ENCODE measurements at places on chromosomes 6 and 20.

- DNase-seq, result no peak
Observed at GRCh38 chr6:133404728-133405127, 163.6 kb downstream of the EYA4 start.

GRCh38 chr6:129130959-129131681 lies 248.2 kb downstream of the LAMA2 start:
- DNase-seq, result no peak

- no peak for DNase-seq
Observed at GRCh38 chr6:85662251-85662650, 19.6 kb upstream of the SYNCRIP start.

- DNase-seq, result peak; percentile 58
Observed at GRCh38 chr6:7107578-7108195, at the start of gene RREB1. TSS of gene RREB1 (plus strand) at chr6:7107961. CDS start at chr6:7181912, 73,951 bp downstream.

GRCh38 chr20:19777981-19778380 lies 19.9 kb downstream of the RIN2 start:
- no peak for DNase-seq

DNA sequence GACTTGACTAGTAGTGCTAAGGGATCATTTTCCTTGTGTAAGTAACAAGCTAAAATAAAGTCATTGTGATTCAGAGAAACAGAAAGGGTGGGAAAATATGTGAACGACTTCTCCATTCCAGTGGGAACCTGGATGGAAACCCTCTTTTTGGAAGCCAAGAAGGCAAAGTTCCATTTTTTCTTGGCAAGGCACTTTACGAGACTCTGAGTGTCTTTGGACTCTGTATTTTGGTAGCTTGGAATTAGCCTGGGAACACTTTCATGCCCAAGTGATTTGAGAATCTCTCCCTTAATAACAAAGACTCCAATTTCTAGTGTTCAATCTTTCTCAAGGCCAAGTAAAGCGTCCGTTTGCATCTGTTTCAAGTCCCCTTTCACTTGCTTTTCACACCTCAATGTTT lies 100.5 kb upstream of the SASH1 start:
- DNase-seq, result no peak

- DNase-seq, result no peak
Observed at GRCh38 chr6:11865680-11866300, 87.2 kb upstream of the ADTRP start.

DNA sequence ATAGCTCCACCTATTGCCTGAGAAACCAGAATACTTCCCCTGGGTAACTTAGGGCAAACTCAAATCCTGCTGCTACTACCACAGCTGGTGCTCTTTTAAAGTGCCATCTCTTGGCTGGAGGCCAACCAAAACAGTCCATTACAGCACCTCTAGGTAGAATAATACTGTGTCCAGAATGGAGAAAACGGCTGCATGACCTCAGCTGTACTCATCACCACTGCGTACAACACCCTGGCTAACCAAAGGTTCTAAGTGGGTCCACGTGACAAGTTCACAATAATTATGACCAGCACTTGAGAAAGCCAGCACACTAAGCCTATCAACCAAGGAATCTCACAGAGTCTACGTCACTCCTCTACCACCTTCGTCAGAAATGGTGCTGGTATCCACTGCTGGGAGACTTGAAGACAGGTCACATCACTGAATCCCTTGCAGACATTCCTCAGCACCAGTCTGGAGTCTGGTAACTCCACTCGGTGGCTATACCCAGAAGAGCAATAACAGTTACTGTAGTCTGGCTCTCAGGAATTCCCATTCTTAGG lies 40.9 kb upstream of the PKIB start:
- DNase-seq, result no peak

GRCh38 chr6:166162599-166163342 lies 4.9 kb downstream of the TBXT start:
- DNase-seq, result no peak

DNA sequence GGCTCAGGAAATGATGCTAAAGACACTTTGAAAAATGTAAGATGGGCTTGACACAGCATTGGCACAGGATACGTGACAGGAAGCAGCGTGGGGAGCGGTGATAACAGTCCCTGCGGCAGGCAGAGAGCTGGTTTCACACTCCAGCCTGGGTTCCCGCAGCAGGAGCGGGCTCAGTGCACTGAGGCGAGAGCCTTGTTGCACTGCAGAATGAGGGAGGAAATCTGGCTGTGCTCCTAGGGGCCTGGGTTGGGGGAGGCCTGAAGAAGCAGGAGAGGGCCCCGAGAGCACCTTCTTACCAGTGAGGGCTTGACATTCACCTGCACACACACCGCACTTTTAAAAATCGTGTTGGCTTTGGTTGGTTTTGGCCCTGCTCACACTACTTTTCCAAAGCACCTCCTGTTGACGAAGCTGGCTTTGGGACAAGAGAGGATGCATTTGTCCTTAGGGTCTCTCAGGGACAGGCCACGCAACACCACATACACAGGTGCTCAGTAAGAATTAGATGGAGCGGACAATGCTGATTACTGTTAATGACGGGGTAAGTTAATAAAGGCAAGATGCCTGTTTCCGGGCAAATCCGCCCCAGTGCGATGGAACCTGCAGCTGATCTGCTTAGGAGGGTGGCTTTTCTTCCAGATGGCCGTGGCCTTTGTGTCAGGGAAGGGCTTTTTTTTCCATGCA lies 49.4 kb upstream of the ARMC2 start:
- DNase-seq, result peak; percentile 15

- DNase-seq, result no peak
Observed at GRCh38 chr6:40855168-40855880, 183.7 kb downstream of the UNC5CL start.

- no peak for DNase-seq
Observed at GRCh38 chr6:166691199-166691598, 64.1 kb upstream of the RPS6KA2 start.

DNA sequence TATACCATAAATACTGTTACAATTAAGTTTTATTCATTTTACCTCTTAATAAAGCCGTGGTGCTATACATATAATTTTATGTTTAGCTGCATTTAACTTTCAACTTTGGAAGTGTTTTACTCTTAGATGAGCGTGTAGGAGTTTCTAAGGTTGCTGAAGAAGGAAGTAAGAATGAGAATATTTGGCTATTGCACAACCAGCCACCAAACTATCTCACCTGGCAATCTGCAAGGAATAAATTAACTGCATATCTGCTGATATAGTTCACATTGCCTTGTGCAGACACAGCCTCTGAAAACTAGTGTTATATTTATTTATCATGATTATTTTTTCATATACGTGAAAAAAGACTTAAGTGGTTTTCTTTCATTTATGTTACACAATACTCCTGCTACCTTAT lies 230.4 kb downstream of the PLCB1 start:
- no peak for DNase-seq

- peak; percentile 72 for DNase-seq
Observed at GRCh38 chr20:34190679-34191090, 50.5 kb upstream of the ASIP start.

- no peak for DNase-seq
Observed at GRCh38 chr6:36912586-36912985, 26.8 kb downstream of the C6orf89 start.

- DNase-seq, result peak; percentile 37
Observed at GRCh38 chr20:62964700-62965099, 12.2 kb downstream of the SLC17A9 start.

- no peak for DNase-seq
Observed at GRCh38 chr20:50343490-50344179, 153.0 kb downstream of the CEBPB start.

- DNase-seq, result no peak
Observed at GRCh38 chr20:3275966-3276679, 37.1 kb upstream of the SLC4A11 start.

GRCh38 chr6:138594758-138595140 lies 95.5 kb upstream of the NHSL1 start:
- no peak for DNase-seq

- no peak for DNase-seq
Observed at GRCh38 chr6:152441902-152442301, 195.3 kb downstream of the SYNE1 start.

- DNase-seq, result no peak
Observed at GRCh38 chr6:25232479-25232878, 46.7 kb upstream of the CARMIL1 start.

DNA sequence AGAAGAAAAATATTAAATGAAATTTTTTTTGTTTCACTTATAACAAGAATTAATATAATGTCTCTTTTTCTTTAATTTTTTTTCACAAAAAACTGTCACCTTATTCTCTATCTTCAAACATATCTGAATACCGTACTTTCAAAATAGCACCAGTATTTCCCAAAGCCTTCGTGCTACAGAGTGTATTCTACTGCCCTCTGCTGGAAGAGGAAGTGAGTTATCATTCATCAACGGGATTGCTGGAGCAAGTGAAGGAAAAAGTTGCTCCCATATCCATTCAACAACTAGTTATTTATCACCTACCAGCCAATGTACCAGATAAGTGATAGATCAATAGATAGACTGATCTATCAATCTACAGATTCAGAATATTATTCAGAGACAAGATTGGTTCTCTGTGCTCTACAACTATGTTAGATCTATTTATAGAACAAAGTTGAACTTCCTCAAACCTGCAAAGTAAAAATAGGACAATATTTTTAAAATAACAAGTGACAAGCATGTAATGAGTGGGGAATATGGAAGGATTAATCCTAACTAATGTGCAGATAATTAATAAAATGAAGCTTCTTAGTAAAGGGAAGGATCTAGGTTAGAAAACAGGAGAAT lies 26.7 kb upstream of the TFAP2B start:
- DNase-seq, result peak; percentile 41

DNA sequence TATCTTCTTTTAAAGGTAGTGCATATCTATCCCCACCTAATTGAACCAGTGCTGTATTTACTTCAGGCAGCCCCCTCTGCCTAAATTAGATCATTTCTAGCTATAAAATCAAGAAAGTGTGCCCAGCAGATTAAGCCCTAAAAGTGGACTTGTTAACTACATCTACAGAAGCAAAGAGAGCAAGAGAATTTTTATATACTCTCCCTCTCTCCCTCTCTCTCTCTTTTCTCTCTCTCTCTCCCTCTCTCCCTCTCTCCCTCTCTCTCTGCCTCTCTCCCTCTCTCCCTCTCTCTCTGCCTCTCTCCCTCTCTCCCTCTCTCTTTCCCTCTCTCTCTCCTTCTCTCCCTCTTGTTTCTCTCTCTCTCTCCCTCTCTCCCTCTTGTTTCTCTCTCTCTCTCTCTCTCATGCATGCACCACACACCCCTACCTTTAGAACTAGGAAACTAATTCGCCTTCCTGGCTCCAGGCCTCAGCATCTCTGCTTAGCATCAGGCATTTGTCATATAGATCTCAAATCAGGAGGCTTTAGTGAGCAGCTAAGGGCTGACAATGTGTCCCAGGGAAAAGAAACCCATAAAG lies 71.4 kb downstream of the FOXA2 start:
- no peak for DNase-seq

DNA sequence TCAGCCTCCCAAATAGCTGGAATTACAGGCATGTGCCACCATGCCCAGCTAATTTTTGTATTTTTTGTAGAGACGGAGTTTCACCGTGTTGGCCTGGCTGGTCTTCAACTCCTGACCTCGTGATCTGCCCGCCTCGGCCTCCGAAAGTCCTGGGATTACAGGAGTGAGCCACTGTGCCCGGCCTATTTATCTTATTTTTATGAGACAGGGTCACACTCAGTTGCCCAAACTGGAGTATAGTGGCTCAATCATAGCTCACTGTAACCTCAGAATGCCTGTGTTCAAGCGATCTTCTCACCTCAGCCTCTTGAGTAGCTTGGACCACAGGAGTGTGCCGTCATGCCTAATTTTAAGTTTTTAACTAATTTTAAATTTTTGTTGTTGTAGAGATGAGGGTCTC lies 114.4 kb downstream of the JARID2 start:
- no peak for DNase-seq

DNA sequence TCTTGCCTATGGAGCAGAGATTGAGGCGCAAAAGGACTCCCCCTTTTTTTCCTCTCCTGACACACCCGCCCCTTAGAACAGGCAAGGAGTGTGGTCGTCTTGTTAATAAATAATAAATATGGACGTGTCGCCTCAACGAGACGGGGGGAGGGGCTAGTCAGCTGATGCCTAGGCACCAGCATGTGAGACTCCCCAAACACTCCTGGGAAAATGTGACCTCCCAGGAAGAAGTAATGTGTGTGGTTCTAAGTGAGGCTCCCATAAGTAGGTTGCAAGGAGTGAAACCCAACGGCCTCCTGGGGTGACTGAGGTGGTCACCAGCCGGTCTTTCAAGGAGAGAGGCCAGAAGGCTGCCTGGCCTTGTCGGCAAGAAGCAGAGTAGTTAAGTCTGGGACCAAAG lies 1.1 kb upstream of the FAXC start:
- no peak for DNase-seq

- no peak for DNase-seq
Observed at GRCh38 chr6:167045828-167046580, 46.8 kb downstream of the CEP43 start.

DNA sequence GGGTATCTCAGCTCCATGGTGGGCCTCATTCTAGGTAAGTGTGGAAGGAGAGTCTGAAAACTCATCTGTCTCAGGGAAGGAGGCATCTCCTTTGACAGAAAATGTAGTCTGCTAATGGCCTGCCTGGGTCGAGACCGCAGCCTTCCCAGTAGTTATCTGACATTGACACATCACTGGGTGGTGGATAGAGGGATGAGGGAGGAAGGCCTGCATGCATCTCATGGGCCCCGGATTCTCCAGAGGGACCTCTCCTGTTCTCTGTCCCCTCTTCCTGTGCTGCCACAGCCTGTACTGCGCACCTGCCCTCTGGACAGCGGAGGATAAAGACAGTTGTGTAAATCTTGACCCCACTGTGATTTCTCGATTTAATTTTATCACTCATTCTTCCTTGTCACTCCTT lies 4.7 kb downstream of the PCMTD2 start:
- DNase-seq, result no peak

- DNase-seq, result no peak
Observed at GRCh38 chr20:42475773-42476172, 713.9 kb downstream of the PTPRT start.

GRCh38 chr6:164346631-164347030 lies 932.1 kb downstream of the QKI start:
- no peak for DNase-seq

- no peak for DNase-seq
Observed at GRCh38 chr6:3506751-3507383, 50.0 kb upstream of the SLC22A23 start.

- DNase-seq, result peak; percentile 73
Observed at GRCh38 chr6:11774426-11774825, 4.2 kb downstream of the ADTRP start.

- DNase-seq, result peak; percentile 89
Observed at GRCh38 chr6:113970805-113971676, at the start of gene HDAC2. TSS of gene HDAC2 (minus strand) at chr6:113971148. CDS start at chr6:113970908, 240 bp downstream.

DNA sequence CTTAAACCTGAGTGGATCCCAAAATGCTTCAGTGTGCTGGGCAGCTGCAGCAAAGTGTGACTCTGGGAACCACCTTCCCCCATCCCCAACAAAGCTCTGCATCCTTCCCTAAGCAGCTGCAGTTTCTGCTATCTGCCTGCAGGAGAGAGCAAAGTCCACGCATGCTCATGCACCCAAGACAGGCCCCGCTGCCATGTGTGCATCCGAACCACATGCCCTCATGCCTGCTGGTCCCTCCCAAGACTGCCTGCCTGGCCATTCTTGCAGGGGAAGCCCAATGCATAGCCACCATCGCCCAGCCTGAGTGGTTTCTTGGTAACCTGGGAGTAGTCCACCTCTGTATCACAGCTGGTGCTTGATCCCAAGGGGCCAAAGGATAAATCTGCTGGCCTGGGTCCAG lies 94.3 kb upstream of the OLIG3 start:
- DNase-seq, result no peak

GRCh38 chr6:7085911-7086310 lies 21.9 kb upstream of the RREB1 start:
- DNase-seq, result peak; percentile 56
